ENCODE measurements at places on chromosomes 1 and 21.
A peak's percentile ranks its signal among the peaks of the same experiment; 100 is the strongest.

- no peak for DNase-seq
These were observed 15.0 kb upstream of the SDHB start for GRCh38 chr1:17068789-17069188.

- no peak for DNase-seq
These were observed 2.3 kb downstream of the ADAM30 start for GRCh38 chr1:119893827-119894700.

GRCh38 chr1:92536980-92537884 is 50.5 kb upstream of the GFI1 start:
- peak; percentile 5 for DNase-seq

DNA sequence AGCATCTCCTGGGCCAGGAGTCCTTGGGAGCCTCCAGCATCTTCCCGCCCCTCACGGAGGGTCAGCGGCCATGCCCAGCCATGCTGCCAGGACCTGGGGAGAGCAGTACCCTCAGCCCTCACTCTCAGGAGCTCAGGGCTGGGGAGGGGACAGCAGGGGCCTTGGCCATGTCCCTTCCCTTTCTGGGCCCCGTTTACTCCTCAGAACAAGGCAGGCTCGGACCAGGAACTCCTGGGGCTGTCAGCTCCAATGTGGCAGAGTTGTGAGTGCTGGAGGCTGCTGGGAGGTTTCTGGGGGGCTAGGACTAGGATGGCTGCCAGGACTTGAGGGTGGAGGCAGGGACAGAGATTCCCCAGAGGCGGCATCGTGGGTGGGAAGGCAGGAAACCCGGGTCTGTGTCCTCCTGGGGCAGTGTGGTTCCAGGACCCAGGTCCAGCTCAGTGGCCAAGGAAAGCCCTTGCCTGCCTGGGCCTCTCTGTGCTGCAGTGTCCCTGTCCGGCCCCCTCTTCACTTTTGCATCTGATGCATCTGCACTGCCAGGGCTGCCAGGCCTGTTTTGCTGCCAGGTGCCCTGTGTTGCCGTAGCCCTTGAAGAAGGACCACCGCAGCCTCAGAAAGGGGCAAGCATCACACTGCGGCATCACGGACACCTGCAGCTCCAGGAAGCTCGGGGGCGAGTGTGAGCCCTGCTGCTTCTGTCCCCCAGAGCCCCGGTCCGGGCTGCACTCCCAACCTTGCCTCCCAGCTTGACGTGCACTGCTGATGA is 223.9 kb downstream of the CAMTA1 start:
- DNase-seq, result no peak

- DNase-seq, result peak; percentile 17
These were observed 31.6 kb upstream of the C1orf146 start for GRCh38 chr1:92186081-92186480.

- no peak for DNase-seq
These were observed 152.6 kb upstream of the CSF3R start for GRCh38 chr1:36635284-36635683.

Measured in AG08395 (cell line).